ENCODE measurements at places on chromosomes 4 and X.

DNA sequence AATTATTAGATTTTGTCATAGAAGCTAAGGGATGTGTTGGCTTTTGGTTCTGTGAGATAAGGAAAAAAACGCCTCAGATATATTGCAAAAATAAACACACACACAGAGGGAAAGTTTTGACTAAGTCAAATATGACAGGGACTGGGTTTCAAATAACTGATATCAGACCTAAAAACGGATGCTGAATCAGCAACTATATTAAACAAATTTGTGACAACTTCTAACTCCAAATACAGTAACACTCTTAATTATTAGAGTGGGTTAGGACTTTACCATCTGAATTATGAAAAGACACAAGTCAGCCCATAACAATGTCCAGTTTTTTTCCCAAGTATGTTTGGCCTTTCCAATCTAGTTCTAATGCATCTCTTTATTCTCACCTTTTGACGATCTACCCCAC lies 2693.1 kb downstream of the ARAP2 start:
- no peak for DNase-seq

GRCh38 chr4:165461159-165461821 lies 82.5 kb downstream of the CPE start:
- no peak for DNase-seq

- no peak for DNase-seq
These were observed 7.7 kb downstream of the AMMECR1 start for GRCh38 chrX:110310000-110310790.

DNA sequence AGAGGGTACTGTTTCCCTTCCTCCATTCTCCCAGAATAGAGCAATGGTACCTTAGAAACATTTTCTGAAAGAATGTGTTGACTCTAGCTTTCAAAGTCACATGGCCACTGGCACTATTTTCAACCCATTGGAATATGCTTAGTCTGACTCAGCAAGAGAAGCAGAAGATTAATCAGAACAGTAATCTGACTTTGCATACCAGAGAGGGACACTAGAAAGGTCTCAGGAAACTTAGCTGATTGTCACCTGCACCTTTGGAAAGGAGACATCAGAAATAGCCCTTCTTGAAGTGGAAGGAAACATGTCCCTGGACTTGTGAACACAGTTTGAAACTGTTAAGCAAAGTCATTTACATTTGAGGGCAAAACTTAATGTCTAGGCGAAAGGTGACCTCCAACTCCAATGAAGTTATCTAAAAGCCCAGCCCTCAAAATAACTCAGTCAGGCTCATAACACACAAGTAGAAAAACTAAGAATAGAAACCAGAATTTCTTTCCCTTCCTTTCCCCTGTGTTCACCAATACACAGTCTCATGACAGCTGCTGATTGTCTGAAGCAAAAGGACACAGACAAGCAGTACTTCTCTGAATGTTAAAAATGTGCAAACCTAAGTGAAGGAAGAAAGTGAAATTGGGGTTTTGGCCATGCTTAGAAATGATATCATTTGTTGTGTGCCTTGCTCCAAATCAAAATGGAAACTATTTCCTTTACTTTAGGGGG lies 270.8 kb downstream of the GRIA3 start:
- no peak for DNase-seq

DNA sequence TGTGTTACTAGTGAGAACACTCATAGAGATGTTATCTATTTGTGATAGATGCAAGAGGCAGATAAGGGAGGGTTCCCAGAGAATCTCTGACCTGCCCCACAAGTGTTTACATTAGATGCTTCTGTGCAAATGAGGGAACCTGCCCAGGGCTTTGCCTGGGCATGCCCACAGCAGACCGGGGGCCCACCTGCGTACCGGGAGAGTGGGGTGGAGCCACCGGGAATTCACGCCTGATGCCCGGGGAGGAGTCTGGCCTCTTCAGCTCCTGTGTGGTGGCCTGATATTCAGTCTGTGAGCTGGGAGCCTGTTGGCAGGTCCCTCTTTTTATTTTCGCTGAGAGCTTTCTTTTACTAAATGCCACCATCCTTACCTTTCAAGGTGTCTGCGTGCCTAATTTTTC lies 155.7 kb downstream of the SNCA start:
- no peak for DNase-seq

DNA sequence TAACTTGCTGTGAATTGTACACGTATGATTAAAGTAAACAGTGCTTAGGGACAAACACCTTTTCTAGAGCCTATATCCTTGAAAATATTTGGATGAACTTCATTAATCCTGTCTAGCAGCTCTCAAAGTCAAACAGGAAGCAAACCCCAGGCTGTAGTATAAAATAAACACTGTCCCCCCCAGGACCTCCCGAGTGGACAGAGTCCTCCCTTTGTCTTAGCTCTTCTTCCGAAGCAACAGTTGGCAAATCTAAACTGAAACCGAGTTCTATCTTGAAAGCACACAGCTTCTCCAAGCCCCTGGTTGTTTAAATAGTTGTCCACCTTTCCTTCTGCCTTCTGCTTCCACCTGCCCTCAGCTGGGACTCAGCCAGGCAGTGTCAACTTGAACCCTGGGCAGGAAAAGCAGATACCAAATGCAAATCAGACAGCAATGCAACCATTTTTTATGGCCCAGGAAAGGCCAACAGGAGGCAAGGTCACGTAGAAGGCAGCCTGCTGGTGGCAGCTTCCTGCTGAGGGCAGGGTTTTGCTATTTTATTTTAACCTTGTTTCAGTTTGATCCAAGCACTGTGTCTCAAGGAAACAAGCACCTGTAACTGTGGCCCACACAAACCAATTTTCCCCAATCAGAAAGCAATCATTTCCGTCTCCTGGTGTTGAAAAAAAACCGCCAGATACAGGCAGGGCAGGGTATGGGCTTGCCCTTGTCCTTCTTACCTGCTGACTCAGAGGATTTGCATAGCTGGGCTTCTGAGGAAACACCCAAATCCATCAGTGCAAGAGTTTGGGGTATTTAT lies 110.3 kb upstream of the KIT start:
- peak; percentile 15 for DNase-seq

DNA sequence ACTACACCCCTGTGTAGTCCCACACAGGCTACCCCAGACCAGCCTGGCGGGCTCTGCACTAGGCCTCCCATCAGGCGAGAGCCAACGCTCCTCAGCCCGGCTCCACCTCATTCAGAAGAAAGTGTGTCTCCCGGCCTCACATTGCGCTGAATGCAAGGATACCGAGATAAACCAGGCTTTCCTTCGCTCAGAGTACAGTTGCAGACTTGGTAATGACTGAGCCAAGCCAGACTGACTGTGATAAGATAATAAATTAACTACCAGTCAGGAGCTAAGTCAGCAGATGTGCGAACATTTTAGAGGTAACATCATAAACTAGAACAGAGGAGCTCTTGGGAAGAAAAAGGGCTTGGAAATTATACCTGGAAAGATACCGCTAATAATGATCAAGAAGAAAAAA lies 397.6 kb downstream of the TRIML1 start:
- DNase-seq: no peak

- DNase-seq: no peak
These were observed 210.4 kb upstream of the AFF2 start for GRCh38 chrX:148290041-148290440.

DNA sequence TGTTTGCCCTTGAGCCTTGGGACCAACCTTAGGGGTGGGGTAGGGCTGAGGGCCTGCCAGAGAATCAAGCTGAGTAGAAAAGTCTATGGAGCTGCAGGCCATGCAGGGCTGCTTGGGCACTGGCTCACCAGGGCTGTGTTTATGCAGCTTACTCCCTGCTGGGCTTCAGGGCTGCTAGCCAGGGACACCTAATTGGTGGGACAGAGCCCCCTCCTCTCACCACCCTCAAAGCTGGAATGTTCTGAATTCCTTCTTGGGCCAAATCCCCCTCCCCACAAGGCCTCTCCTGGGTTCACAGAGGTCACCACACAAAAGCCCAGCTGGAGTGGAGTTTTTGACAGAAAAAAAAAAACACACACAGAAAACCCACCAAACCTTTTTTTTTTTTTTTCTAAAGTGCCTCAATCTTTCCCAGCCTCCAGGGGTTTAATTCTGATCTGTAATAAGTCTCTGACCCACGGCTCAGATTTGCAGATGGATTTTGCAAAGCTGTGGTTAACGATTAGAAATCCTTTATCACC lies at the start of gene CLDN2:
CLDN2 (plus strand) TSS at position 471 of the 521 bp plus-strand sequence. CDS start 7,827 bp downstream, outside the sequence.
- no peak for DNase-seq

DNA sequence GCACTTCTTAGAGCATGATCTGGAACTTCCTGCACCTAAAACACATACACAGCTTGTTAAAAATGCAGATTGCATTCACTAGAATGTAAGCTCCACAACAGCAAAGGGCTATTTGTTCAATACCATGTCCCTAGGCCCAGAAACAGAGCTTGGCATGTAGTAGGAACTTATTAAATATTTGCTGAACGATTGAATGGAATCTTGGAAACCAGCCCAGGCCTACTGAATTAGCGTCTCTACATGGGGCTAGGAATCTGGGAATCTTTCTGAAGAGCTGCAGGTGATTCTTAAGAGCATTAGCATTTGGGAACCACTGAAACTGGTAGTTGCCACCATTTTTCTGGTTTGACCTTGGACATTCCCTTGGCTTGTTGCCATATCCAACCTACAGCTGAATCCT lies 234.1 kb downstream of the STIM2 start:
- DNase-seq: no peak

DNA sequence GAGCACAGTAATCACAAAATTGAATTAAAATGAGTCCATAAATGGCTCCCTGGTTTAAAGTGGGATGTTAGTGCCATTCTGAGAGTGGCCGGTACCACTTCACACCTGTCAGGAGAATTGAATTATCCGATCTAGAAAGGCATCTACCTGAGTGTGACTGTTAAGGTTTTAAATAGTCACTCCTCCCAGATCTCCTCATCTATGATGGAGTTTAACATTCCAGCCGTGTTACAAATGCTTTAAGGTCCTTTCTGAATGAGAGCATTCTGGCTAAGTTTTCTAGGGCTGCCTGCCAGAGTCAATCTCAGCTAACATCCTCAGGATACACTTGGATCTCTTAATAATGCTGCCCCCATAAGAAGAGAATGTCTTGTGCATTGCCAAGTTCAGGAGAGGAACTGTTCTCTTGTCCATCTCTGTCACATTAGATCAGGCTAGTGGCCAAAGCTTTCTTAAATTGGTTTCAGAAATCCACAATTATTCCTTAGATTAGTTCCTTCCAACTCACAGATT lies 231.1 kb downstream of the SLC39A8 start:
- no peak for DNase-seq

DNA sequence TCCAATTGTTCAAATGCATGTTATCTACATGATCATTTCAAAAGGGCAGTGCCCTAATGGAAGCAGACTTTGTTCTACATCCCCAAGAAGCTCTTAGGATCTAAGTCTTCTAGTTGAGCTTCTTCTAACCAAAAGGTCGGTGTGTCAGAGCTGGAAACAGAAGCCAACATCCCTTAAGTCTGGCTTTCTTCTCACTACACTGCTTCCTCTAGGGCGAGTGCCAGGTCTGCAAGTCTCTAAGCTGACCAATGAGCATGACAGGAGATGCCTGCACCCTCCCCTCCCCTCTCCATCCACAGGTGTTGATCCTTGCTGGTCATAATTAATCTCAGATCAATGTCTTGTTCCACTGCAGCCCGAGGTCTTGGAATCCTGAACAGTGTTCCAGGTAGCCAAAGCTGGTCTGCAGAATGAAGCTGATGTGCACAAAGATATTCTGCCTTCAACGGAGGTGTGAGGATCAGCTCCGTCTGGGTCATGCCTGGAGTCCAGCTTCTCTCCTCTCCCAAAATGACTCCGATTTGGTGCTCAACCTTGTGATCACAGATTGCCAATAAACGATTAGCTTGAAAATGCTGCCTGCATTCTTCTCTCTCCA lies 44.1 kb downstream of the WDR1 start:
- no peak for DNase-seq

DNA sequence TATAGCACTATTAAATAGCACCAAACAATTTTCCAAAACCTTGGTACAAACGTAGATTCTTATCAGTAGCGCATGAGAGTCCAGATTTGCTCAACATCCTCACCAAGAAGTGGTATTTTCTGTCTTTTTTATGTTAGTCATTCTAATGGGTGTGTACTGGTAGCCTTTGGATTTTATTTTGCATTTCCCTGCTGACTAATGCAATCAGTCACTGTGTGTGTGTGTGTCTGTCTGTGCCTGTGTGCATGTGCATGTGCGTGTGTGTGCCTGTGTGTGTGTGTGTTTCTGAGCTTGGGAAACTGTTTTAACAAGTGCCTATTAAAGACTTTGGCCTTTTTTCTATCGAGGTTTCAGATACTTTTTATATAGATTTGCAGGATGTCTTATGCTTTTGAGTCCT lies 82.2 kb upstream of the MAGEA10 start:
- DNase-seq: no peak

- no peak for DNase-seq
These were observed 127.3 kb downstream of the MAD2L1 start for GRCh38 chr4:119939071-119939995.

DNA sequence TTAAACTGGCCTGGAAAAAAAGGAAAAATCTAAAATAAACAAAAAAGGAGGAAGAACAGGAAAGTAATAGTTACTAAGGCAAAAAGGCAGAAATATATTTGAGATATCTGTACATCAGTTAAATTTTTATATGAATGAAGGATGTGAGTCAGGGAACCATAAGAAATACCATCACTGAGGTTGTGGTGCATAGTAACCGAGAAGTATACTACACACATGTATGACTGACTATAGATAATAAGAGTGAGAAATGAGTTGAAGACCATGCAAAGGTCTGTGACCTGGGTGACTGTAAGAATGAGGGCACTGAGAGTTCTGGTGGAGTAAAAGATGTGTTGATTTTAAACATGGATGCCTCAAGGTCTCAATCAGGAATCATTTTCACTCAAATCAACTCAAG lies 220.6 kb upstream of the FAM241A start:
- no peak for DNase-seq

DNA sequence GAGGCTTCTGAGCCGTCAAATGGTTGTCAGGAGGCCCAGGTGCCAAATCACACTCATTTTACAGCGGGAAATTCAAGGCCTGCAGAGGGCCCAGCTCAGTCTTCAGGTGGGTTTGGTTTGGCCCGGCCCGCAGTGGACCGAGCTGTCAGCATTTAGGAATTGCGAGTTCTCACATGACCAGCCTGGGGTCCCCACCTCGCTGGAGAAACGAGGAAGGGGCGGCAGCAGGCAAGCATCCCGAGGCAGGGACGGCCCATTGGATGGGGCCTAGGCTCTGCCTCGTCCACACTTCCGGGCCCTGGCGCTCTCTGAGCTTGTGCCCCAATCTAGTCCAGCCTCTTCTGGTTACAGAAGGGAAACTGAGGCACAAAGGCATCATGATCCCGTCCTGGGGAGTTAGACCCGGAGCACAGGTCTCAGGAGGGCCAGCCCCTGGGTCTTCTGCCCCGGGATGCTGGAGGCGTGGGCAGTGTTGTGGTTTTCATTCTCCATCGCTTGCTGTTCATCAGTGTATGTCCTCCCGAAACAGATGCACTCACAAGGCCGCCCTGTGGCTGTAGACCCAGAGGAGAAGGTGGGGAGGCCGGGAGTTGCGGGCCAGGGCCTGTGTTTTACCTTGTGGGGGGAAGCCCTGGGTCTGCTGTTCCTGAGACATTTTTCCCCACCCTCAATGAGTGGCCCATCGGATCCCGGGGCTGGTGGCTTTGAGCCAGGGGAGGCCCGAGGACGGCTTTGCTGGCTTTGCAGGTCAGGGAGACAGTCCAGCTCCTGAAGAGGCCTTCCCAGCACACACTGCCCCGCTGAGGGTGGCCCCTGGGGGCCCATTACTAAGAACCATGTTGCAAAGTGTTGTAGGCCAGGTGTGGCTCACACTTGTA lies 8.9 kb downstream of the PSAPL1 start:
- no peak for DNase-seq
